Stimulated activated CD8-positive, alpha-beta memory T cell treated with anti-CD3 and anti-CD28 coated beads, Interleukin-4, amount 100 ng/mL, for 1 hour (primary cell): ENCODE measurements at places on chromosomes 5 and 9.

DNA sequence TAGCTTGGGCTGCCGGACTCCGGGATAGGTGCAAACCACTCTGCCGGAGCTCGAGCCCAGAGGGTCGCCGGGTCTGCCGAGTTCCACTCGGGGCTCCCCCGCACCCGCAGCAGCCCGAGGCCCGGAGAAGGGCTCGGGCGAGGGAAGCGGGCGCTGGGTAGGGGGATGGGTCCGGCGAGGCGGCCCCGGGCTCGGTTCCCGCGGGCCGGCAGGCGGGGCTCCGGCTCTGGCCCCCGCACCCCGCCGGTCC, 507 bp downstream of the RICTOR start:
- no peak for DNase-seq

GRCh38 chr5:101677961-101678360, 618.1 kb downstream of the SLCO4C1 start:
- DNase-seq: no peak

- no peak for DNase-seq
These were observed 6.8 kb upstream of the MRPS30 start for GRCh38 chr5:44801992-44802391.

DNA sequence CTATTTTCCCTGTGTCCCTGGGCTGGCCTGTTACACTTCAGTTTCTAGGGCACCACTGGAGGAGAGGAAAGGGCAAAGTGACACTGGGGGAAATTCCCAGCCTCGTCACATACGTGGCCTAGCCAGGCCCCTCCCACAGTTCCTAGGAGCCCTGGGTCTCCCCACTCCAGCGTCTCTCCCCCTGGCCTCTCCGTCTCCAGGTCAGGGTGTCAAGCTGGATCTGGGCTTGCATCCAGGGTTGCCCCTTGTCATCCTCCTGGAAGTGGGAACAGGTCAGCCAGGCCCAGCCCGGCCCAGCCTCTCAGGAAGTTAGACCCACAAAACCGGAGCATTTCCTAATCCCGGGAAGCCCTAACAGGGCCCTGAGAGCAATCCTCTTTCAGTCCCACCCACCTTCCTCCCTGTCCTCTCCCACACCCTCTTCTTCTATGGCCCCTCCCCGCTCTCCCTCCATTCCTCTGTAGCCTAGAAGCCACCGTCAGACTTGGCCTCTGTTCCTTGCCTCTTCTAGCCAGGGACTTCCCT, 4.7 kb upstream of the TNIP1 start:
- no peak for DNase-seq

DNA sequence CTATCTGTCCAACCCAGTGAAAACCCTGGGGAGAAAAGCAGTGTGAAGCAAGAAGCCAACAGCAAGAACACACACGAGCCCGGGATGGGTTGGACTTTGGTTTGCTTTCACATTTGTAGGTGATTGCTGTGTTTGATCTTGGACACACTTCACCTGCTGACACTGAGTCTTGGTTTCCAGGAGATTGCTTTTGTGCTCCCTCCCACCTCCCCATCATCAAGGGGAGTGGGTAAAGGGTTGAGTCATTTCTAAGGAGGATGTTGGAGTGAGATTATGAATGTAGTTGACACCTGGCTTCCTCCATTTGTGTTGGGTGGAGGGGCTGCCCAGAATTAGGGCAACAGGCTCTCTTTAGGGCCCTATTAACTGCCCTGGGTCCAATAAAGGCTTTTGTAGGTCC, 37.5 kb downstream of the ANKDD1B start:
- DNase-seq: no peak

DNA sequence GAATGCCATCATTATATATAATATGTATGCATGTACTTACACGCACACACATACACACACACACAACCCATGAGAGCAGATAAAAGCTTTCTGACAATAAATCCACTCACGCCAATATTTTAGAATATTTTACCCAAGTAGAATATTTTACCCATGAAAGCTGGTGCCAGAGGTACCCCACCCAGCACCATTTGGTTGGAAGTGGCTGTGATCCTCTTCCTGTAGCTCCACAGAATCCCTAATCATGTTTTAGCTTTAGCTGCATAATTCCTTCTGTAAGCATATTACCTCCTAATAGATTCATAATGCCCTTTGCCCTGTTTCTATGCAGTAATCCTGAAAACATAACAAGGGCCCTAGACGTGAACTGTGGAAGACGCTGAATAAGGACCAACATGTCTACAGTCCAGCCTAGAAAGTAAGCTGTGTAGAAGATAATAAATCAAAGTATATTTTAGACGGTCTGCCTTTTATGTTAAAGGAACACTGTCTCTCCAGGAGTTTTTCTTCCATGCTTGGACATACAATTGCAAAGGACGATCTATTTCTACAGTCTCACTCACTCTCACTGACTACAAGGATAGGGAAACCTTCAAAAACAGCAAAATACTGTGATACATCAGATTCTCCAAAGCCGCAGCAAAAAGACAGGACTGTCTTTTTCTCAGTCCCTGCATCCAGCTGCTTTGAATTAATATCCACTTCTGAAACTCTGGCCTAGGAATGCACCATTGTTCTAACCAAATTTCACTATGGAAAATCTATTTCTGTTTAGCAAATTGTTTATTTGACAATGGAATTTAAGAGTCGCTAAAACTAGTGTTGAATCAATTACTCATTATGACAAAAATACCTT, 98.2 kb downstream of the USP20 start:
- DNase-seq: no peak

GRCh38 chr5:24681106-24681505, 36.3 kb upstream of the CDH10 start:
- no peak for DNase-seq

DNA sequence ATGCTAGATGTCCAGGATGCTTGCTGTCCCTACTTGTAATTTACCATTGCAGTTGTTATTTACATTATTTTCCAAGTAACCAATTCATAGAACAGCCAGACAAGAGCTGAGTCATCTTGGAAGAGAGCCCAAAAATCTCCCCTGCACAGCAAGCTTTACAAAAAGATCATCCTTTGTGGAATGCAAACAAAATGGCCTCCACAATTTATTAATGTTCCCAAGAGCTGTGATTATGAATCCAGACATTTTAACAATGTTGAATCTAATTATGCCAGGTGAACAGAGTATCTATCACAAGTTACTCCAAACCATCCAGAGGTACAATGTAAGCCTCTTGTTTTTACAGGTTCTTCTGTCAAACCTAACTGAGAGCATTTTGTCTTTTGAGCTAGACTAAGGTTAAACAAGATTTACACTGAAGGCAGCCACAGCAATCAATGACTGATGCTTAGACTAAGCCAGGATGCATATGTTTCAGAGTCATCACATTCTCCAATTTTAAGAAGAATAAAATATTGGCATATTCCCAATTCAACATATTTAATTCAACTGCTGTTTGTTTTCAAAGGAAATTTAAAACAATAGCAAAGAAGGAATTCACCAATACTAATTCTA, 95.3 kb upstream of the SLC12A2 start:
- no peak for DNase-seq

DNA sequence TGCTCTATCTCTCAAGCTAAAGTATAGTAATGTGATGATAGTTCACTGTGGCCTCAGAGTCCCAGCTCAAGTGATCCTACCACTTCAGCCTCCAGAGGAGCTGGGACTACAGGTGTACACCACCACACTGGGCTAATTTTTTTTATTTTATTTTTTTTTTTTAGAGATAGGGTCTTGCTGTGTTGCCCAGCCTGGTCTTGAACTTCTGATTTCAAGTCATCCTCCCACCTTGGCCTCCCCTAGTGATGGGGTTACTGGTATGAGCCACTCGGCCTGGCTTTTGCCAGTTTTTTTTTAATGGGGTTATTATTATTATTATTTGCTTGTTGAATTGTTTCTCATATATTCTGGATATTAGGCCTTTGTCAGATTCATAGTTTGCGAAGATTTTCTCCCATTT, 13.2 kb downstream of the FAF2 start:
- DNase-seq: no peak

DNA sequence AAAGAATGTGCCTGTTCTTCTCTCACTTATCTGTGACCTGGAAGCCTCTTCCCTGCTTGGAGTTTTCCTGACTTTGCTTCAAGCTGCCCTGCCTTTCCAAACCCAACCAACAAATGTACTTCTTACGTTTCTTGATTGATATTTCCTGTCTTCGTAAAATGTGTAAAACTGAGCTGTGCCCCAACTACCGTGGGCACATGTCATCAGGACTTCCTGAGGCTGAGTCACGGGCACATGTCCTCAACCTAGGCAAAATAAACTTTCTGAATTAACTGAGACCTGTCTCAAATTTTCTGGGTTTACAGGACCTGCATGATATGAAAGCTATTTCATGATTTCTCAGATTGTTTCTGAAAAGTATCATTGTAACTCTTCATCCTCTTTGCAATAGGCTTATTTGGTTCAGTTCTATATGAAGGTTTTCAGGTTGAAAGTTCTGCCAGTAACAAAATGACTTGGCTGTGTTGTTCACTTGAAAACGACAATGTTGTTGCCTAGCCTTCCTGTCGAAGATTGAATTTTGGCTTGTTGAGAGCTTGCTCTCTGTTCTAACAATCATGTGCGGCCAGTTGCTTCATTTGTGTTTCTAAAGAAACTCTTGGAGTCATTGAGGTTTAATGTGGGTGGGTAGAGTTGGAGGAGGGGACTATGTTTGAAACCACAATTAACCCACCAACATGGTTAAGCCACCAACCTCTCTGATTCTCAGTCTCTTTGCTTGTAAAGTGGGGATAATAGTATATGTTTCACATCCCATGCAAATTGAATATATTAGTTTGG, 145.6 kb downstream of the FBXL7 start:
- no peak for DNase-seq
